Activated CD4-positive, CD25-positive, alpha-beta regulatory T cell treated with anti-CD3 and anti-CD28 coated beads, Interleukin-2, amount 50 U/mL, for 16 hours (primary cell): ENCODE measurements at places on chromosomes 5 and 9.

- DNase-seq, result no peak
Measured at GRCh38 chr9:22010866-22011625, 1.9 kb upstream of the CDKN2B start.

- peak; percentile 46 for DNase-seq
Measured at GRCh38 chr5:158695595-158696330, 404.0 kb downstream of the EBF1 start.

GRCh38 chr9:137463931-137464290 lies 4.8 kb upstream of the NSMF start:
- no peak for DNase-seq

- no peak for DNase-seq
Measured at GRCh38 chr9:136868644-136869043, 2.5 kb upstream of the EDF1 start.

GRCh38 chr5:171421331-171422262 lies 2.1 kb downstream of the FGF18 start:
- DNase-seq, result no peak

GRCh38 chr9:121472446-121472845 lies 27.2 kb downstream of the GGTA1 start:
- no peak for DNase-seq

DNA sequence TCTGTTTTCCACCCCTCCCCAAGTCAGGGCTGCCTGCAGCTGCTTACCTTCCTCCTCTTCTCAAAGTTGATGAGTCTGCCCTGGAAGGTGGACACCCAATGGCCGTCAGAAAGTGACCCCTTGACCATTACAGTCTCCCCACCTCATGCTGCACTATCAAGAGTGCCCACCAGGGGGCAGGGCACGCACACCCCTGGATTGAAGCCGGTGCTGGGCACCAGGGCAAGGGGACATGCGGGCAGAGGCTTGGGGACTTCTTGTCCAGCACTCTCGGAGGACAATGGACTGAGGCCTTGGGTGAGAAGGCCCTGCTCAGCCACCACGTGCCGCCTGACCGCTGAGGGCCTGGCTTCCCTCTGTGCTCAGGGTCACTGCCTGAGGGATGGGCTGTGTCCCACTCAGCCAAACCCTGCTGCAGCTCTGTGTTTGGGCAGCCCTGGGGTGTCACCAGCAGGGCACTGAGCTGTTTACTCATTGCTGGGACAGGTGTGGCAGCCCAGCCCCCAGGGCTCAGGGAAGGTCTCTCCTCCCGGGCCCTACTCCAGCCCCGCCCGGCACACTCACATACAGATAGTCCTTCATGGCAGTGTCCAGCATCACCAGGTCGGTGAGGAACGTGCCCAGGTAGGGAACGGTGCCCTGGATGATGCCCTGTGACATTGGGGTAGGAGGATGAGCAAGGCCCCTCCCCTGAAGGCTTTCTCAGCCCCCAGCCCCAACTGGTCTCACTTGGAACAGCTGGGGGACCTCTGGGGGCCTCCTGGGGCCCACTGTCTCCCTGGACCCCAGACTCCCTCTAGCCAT lies 17.7 kb downstream of the RALGDS start:
- DNase-seq, result peak; percentile 33

GRCh38 chr9:68996462-68996861 lies 17.5 kb downstream of the PRKACG start:
- no peak for DNase-seq

DNA sequence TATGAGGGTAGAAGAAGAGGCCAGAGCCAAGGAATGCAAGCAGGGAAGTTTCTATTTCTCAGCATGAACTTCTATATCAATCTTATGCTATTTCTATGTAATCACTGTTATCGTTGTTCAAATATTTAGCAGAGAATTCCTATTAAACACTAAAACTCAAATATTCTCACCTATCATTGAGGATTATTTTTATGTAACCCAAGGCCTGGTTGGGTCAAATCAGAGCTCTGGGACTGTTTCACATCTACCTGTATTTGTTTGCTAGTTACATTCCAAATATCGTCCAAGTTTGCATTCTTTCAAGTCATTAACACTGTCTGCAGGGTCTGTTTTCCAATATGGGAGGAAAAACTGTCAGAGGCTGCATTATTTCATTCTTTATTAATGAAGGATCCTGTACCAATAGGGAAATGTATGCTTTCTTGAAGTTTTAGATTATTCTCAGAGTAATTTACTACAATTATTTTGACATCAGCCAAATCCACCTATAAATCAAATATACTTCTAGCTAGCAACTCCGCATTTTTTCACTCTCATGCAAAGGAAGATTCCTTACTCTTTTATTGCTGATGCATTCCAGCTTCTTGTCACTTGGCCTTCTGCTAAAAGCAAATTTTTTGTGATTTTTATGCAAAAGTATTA lies 52.2 kb downstream of the LURAP1L start:
- DNase-seq, result no peak

DNA sequence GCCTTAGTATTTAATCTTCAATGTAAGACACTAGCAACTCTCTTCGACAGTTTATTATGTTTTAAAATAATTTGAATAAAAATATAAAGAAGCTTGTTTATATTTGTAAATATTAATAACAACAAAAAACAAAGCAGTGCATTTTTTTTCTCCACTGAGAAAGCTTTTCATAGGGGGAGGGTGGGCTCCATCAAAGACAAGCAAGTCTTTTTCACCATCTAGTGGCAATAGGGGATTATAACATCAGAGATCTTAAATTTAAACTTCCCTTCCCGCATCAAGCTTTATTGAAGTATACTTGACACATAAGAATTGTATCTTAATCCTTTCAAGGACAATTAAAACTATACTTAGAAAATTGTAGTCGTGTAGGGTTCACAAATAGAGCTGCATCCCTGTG lies 9.3 kb upstream of the OR13F1 start:
- no peak for DNase-seq

- no peak for DNase-seq
Measured at GRCh38 chr5:137752905-137753690, 1.1 kb downstream of the HNRNPA0 start.

DNA sequence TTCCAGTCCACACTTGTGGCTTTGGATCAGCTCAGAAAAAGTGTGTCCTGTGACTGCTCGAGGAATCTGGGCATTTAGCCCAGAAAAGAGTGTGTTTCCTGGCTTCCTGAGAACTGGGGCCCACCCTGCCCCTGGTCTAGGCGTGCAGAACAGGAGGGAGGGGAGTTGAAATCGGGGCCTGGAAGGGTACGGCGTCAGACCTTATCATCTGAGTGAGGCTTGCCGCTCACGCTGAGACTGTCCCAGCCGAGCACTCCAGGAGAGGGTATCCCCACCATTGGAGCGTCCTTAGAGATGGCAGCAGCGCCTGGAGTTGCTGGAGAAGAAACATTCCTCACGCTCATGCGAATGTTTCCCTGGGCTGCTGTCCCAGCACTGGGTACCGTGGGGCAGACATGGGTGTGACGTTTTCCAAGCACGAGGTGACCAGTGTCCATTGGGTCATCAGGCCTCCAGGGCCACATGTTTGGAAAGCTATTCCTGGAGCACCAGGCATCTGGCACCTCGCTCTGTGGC lies 22.5 kb downstream of the NEK6 start:
- no peak for DNase-seq

GRCh38 chr9:130298662-130299279 lies 33.2 kb downstream of the HMCN2 start:
- DNase-seq, result no peak

DNA sequence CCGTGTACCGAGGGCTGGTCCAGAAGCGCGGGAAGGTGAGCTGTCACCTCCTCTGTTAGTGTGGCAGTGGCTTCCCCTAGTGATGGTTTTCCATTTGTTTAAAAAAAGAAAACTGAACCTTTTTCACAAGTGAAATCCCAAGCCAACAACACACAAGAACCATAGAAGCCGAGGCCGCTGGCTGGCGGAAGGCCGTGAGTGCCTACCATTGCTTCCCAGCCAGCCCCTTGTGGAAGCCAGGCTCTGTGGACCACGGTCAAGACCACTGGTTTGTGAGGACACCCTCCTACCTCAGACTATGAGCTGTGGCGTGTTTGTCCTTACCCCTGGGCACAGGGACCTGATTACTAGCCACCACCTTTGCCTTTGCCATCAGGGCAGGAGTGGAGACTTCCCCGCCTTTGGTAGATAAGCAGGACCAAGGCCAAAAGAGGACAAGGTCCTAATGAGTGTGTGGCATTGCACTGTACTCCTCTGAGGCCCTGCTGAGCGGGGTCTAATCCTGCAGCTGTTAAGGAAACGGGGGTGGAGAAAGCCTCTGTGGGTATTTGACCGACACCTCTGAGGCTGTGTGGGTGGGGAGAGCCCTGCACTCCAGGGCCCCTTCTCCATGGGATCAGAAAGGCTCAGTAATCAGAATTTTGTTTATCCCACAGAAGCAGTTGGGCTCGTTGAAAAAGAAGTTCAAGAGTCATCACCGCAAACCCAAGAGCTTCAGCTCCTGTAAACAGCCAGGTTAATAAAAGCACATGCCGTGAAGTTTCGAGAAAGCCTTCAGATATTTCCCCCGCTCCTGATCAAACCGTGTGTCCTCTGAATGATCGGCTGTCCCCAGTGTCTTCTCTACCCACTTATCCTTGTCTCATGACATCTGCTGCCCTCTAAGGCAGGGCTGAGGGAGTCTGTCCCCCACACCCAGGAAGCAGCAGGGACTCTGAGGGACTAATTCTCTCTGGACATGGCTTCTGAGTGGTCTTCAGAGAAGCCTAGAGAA lies 4.3 kb downstream of the SURF2 start:
- DNase-seq, result no peak

DNA sequence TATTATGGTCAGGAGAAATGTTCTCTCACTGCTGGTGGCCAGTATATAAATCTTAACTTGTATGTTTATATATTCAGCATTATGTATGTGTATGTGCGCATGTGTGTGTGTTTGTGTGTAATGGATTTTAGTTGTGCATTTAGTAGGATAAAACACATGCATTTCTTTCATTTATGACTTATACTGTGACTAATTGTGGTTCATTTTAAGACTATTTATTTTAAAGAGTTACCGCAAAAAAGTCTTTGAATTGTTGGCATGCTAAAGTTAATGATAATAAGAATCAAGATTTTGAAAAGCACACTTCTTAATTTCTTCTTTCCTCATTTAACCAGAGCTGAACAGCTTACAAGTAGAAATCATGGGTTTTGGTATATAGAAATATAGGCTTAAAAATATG lies 60.9 kb downstream of the RAI14 start:
- no peak for DNase-seq

DNA sequence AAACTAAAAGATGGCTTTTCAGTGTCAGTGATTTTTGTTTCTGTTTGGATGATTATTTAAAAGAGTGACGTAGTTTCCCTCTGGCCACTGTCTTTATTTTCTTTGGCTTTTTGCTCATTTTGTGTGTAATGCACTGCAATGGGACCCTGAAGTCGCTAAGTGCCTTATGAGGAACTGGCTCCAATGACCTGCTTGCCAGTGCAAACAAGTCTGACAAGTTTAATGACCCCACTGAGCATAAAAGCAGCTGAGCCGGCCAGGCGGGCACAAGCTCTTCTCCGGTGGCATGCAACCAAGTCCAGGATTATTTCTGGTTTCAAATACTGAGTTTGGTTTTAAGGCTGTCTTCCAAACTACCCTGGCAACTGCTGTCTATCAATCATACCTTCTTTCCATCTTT lies 15.6 kb upstream of the GNA14 start:
- no peak for DNase-seq

DNA sequence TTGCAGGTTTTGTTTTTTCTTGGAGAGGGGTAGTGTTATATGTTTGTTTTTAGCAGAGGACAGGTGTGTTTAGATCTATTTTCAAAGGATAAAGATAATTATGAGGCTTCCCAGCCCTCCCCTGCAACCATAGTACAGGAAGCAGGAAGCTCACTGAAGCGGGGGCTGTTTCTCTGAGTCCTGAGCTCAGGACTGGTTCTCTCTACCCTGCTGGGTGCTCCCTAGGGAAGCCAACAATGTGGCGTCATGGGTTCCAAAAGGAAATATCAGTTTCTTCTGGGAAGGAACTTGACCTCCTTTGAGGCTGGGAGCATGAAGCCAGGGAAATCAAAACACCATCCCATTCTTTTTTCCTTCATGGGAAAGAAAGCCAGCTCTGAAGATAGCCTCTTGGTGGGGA lies 62.2 kb downstream of the RAD23B start:
- DNase-seq, result no peak

- DNase-seq, result no peak
Measured at GRCh38 chr9:21904371-21904770, 89.8 kb downstream of the CDKN2A start.

- no peak for DNase-seq
Measured at GRCh38 chr5:101018299-101018698, 115.2 kb upstream of the ST8SIA4 start.

DNA sequence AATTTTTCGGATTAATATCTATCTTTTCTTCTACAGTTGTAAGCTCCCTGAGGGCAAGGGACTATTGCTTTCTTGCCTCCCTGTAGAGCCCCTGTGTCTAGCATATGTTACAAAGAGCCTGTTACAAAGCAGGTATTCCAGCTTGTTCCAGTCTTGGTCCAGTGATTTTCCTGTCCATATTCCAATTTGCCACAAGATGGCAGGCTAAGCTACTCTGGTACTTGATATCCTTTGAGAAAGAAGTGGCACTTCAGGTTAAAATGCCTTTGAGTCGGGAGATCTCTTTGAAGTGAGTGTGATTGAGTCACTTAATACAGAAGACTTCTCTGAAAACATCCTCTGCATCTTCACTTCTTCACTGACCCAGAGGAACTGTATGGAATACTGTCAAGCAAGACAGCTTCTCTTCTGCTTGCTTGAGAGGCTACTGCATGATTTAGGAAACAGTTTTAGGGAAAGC lies 24.5 kb downstream of the CAVIN4 start:
- no peak for DNase-seq

DNA sequence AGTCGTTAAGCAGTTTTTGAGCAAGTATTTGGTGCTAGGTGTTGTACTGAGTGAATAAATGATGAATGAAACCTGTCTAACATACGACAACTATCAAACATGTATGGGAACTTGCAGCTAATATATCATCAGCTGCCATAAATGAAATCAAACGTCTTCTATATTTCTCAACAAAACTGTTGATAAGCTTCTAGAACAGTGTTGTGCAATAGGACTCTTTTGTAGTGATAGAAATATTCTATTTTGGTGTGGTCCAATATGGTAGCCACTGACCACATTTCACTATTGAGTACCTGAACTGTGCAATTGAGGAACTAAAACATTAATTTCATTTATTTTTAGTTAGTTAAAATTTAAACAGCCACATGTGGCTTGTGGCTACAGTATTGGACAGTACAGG lies 16.3 kb upstream of the FYB1 start:
- DNase-seq, result no peak

DNA sequence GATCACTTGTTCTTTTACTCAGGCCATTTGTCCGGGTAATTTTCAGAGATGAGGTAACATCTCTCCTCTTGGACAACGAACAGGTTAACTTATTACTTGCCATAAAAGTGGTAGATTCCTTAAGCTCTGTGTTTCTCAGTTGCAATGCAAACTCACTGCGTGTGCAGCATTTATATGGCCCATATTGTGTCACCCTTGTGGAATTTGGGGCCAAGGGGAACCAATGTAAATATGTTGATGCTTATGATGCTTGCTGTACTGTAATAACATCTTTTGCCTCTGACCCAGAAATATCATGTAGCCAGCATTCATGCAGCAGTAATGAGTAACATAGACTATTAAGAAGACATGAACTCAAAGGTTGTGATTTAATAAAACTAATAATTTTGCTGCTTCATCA lies 175.8 kb downstream of the ADAMTS6 start:
- DNase-seq, result no peak

- no peak for DNase-seq
Measured at GRCh38 chr9:31702957-31703356, 681.5 kb upstream of the ACO1 start.

GRCh38 chr9:26650325-26650724 lies 242.3 kb downstream of the CAAP1 start:
- DNase-seq, result no peak

GRCh38 chr9:70485273-70485858 lies 70.9 kb upstream of the KLF9 start:
- DNase-seq, result no peak
